ENCODE measurements at places on chromosomes 4 and X. TPM values are rescaled to one million over a fixed set of nuclear protein-coding genes. Genes with fewer than 3 reads are reported as not detected.

CT45A2 gene
- not detected for total RNA-seq

BST1 gene
- 0.20 TPM for total RNA-seq

MAGEA11 gene
- not detected for total RNA-seq

TMEM156 gene
- total RNA-seq = 12.0 TPM

SHOX gene
- total RNA-seq = not detected

TMPRSS11F gene
- total RNA-seq = not detected

CT45A5 gene
- not detected for total RNA-seq

ZCCHC12 gene
- not detected for total RNA-seq

ADAMTS3 gene
- not detected for total RNA-seq

DNA sequence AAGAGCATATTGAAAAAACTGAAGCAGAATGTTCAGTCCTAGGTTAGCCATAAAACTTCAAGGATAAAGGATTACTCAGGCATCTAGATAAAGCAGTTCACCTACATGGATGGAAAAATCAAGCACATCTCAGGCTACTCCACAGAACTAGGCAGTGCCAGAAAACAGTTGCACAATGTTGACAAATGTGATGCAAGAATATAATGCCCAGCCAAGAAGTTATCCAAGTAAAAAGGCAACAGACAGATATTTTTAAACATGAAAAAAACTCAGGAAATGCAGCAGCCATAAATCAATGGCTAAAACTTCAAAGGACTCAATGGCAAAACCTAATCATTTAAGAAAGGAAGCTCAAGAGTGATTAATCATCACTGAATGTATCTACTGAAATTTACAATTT lies 456.0 kb upstream of the FAM241A start:
- DNase-seq = no peak

DNA sequence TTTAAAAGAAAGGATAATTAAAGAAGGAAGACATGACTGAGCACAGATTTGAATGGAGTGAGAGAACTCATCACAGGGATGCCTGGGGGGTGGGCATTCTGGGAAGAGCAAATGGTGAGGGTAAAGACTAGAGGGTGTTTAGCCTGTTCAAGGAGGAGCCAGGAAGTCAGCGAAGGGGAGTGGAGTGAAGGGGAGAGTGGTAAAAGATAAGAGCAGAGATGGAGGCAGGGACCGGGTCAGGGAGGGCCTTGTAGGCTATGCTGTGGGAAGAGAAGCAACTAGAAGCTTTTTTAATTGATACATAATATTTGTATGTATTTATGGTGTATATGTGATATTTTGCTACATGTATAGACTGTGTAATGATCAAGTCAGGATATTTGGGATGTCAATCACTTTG lies 2.2 kb upstream of the VGLL1 start:
- DNase-seq = no peak

DNA sequence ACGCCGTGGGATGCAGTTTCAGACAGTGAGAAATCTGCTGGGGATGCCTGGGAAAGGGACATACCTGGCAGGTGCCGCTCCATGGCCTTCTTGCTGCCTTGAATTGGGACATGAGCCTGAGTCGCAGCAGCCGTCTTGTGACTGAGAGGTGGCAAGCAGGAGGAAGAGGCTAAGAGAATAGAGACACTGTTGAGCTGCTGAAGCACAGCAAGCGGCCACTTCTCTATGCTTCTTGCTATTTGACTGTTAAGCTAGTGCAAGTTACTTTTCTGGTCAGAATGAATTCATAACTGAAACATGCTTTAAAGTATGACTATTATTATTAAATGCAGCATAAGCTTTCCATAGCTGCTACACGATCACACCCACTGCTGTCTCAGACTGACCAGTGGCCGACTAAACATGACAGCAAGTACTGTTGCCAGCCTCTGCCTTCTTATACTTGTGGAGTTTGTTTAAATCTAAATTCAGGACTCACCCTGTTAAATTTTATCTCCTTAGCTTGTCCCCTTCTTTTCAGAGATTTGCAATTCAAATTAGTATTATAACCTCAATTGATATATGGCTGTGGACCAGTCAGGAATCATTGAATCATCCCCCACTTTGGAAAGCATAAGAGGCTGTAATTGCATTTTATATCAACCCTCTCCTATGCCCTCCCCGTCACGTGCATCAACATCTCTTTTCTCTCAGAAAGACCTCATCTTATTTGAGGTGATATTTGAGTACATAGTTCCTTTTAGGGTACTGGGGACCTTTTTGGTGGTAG lies 24.8 kb upstream of the ACSL1 start:
- DNase-seq = no peak

DNA sequence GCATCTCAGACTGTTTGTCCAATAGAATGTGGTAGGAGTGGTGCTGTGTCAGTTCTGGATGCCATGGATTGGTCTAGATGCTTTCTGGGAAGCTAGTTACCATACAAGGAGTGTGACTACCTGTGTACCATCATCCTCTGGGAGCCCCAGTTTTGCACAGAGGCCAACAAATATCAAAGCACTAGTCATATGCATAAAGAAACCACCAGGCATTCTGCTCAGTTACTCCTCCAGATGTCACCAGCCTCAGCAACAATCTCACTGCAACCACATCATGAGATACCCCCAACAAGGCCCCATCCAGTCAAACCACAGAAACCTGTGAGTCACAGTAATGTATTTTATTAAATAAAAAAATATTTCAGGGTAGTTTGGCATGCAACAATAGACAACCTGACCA lies 435.8 kb upstream of the CPEB2 start:
- peak; percentile 14 for DNase-seq

GRCh38 chr4:151434183-151434860 lies 25.3 kb downstream of the FHIP1A start:
- DNase-seq = no peak

DNA sequence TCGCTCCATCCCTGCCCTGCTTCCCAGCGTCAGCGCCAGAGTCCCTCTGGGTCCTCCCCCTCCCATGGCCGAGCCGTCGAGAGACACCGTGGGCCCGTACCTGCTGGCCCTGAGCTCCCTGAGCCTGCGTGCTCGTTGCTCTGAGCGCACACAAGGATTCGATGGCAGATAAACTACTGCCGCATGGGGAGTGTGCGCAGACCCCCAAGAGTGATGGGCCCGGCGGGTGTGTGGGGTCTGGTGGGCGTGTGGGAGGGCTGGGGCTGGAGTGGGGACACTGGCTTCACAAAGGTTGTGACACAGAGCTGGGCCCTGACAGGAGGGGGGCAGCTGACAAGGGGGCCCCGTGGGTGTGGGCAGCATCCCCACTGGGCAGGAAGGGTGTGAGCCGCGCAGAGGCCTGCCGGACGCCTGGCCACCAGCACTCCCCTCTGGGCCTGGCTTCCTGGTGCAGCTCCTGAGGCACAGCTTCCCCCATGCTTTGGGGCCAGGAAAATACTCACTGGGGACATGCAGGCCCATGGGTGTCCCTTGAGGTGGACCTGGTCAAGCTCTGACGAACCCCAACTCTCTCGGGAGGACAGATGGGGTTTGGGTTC lies 4.8 kb upstream of the RGS12 start:
- DNase-seq = no peak

GRCh38 chr4:160142579-160142978 lies 1039.7 kb downstream of the RAPGEF2 start:
- DNase-seq = no peak

DNA sequence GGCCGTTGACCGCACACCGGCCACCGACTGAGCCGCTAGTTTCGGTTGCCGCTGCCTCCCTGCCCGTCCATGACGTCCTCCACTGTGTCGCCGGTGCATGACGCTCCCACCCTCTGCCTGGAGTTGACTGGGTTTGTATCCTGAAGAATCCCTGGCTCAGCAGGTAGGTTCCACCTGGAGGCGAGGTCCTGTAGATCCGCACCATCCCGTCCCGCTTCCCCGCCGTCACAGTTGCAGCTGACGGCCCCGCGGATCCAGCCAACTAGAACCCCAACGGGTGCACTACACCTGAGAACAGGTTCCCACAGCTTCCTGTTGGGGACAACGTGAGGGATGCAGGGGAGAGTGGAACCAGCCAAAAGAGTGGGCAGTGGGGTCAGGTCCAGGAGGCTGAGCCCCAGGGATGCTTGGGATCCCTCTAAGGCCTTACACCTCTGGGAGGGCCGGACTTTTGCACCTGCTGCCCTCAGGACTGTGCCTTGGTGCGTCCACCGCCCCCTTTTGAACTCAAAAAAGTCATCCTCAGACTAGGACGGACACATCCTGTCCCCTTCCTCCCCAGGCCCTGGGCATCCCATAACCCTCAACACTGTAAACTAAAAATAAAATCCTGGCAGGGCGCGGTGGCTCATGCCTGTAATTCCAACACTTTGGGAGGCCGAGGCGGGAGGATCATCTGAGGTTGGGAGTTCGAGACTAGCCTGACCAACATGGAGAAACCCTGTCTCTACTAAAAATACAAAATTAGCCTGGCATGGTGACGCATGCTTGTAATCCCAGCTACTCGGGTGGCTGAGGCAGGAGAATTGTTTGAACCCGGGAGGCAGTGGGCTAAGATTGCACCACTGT lies 1.1 kb upstream of the SLBP start:
- DNase-seq = no peak

- no peak for DNase-seq
Measured at GRCh38 chr4:40552536-40552935, 77.1 kb downstream of the RBM47 start.

DNA sequence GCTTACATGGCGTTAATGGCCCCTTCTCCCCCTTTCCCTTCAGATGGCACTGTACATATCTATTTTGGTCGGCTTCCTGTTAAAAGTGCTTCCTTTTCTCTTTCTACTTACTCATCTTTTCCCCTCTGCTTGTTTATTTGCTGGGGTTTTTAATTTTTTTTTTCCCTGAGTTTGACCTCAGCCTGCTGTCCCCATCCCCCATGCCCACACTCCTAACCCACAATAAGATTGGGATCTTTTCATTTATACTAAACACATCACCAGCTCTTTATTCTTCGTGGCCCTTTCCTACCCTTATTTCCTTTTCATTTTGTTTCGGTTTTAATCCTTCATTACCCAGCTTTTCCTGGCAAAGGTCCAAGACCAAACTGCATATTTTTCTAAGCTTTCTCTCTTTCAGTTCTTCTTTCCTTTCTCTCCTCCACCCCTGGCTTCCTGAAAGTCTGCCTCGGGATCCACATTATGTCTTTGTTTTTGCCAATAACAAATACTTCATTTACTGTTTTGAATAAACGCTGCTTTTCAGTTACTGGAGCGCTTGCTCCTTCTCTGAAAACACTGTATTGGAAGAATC lies 152.0 kb upstream of the USP9X start:
- peak; percentile 33 for DNase-seq

- no peak for DNase-seq
Measured at GRCh38 chr4:86393749-86394148, 33.9 kb upstream of the MAPK10 start.

- peak; percentile 42 for DNase-seq
Measured at GRCh38 chrX:40471965-40472648, 108.7 kb upstream of the ATP6AP2 start.

DNA sequence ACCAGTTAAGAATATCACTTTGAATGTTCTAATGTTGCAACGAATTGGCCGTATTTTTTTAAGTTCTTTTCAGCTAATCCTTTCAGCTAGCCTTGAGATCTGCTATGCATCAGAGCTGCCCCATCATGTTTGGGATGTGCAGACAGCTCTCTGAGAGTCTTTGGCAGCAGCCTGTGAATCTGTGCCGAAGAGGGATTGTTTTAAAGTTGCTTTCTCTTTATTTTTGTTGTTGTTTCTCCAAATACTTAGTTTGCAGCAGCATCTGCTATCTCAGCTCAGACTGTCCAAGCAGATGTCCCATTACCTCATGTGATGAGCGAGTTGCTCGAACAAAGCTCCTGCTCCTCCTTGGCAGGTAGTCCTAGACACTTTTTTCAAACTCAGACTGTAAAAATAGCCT lies 1002.5 kb upstream of the INTU start:
- no peak for DNase-seq

DNA sequence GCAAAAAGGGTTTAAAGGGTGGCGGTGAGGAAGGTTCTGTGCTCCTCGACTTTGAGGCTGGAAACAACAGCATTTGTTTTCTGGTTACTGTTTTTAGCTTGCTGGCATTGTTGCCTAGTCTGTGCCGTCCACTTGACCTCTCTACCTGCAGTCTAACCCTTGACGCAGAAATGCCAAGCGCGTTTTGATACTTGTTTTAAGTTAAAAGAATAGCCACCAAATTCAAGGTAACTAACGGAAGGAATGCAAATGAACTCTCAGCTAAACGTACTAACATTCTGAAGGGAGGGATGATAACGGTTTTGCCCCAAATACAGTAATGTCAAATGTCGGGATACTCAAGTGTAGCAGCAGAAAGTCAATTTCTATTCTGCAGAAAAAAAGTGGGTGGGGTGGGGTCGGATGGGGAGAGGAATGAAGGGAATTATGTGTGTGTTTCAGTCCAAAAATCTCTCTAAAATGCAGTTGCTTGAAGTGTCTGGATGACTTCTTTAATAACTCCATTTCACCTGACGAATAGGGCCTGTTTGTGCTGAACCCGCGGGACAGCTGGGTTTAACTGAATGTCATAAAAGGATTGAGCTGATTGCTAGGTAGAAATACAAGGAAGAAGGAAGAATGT lies 3.4 kb upstream of the NKX6-1 start:
- no peak for DNase-seq

- DNase-seq = no peak
Measured at GRCh38 chrX:23403849-23404248, 69.2 kb downstream of the PTCHD1 start.

GRCh38 chr4:77352192-77352591 lies 195.2 kb downstream of the CCNG2 start:
- no peak for DNase-seq

DNA sequence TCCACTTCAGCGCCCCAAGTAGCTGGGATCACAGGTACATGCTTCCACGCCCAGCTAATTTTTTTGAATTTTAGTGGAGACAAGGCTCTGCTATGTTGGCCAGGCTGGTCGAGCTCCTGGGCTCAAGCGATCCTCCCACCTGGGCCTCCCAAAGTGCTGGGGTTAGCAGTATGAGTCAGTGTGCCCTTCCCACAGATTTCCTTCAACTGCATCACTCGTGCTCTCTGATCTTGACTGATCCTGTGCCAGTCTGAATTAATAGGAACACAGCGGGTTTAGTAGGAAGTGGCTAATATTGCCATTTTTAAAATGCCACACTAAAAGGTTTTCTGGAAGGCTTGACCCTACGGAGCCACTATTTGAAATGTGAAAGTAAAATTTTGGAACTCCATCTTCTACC lies 4.3 kb upstream of the SHROOM2 start:
- DNase-seq = no peak

DNA sequence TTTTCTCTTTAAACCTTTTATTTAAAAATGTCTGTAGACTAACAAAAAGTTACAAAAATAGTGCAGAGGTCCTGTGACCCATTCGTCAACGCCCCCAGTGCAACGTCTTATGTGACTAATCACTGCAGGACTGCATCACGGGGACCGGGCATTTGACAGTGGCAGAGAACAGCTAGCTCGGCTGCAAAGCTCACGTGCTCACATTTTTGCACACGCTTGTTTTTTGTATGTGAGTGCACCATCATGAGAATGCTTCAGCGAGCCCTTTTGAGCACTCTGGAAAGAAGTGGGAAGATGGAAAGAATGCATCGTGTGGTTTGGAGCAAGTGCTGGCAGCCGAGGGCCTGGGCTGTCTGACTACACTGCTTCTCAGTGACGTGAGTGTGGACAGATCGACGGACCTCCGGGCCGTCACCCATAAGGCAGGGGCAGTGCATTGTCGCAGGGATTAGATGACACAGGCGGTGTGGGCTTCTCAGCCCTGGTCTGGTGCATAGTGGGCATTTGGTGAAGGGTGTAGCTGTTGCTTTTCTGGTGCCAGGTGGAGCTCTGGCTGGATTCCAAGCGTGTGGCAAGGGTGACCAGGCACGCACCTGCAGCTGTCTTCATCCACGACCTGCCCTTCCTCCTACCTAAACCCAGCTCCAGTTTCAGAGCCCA lies 17.7 kb downstream of the SPON2 start:
- DNase-seq = no peak

- no peak for DNase-seq
Measured at GRCh38 chrX:123924186-123924585, 37.3 kb upstream of the STAG2 start.

- DNase-seq = no peak
Measured at GRCh38 chr4:115424852-115425251, 311.4 kb upstream of the NDST4 start.
